ENCODE measurements at places on chromosomes 2 and 18.

GRCh38 chr2:218956039-218956438 is 3.4 kb upstream of the CDK5R2 start:
- no peak for DNase-seq

DNA sequence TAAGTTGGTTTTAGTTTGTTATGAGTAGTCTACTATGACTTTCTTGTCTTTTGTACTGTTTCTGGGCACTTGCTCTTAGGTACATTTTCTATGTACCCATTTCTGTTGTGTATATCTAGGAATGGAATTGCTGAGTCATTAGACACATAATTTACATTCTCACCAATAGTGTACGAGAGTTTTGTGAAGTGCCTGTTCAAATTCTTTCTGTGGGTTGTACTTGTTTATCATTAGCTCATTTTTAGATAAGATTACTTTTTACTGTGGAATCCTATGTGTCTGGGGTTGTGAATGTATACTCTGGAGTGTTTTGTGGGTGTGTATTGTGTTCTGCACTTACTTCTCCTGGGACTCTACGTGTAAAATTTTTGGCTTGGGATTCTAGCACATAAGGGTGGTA is 36.6 kb upstream of the CD28 start:
- DNase-seq: no peak

GRCh38 chr18:32418148-32418547 is 52.5 kb downstream of the GAREM1 start:
- DNase-seq: no peak

DNA sequence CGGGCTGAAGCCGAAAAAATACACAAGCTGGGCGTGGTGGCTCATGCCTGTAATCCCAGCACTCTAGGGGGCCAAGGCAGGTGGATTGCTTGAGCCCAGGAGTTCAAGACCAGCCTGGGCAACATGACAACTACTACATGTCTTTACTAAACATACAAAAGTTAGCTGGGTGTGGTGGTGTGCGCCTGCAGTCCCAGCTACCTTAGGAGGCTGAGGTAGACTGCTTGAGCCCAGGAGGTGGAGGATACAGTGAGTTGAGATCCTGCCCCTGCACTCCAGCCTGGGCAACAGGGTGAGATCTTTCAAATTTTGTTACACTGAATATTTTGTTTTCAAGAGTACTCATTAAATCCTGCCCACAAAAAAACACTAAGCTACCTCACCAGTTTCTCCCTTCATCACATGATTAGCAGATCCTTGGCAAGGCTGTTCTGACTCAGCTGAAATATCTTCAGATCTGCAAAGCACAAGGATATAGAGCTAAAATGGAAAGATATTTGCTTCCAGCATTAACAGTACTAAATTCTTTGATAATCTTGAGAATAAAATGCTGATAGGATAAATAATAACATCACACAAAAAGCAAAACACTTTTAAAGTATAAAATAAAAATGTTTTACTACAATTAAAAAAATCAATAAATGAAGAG is 28.2 kb upstream of the MCM6 start:
- DNase-seq: no peak

DNA sequence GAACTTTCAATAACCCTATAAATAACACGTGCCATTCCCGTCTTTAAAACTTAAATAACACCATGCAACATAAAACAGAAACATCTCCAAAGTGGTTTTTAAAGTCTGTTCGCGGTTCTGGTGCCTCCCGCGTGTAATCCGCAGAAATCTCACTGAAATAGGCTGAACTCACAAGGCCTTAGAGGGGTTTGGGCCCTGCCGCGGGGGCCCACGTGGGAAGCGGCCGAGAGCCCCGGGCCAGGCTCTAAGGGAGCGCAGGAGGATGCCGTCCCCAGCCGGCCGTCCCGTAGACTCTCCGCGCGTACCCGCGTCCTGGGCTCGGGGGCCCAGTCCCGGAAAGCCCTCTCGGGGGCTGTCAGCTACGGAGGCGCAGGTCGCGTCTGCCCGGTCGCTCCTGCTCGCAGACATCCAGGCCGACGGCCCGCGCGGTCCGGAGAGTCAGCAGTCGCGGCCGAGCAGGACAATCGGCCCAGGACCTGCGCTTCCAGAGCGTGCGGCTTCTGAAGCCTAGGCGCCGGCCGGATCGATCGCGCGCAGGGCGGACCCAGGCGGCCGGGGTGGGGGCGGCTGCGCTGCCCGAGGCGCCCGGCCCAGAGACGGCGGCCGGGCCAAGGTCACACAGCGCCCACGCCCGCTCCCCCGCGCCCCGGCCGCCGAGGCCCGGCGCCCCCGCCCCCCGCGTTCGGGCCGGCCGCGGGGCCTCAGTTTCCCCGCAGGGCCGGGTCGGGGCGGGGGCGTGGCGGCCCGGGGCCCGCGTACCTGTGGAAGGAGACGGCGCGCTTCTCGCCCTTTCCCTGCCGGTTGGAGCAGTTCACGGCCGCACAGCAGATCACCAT is 558 bp downstream of the THAP4 start:
- peak; percentile 37 for DNase-seq

DNA sequence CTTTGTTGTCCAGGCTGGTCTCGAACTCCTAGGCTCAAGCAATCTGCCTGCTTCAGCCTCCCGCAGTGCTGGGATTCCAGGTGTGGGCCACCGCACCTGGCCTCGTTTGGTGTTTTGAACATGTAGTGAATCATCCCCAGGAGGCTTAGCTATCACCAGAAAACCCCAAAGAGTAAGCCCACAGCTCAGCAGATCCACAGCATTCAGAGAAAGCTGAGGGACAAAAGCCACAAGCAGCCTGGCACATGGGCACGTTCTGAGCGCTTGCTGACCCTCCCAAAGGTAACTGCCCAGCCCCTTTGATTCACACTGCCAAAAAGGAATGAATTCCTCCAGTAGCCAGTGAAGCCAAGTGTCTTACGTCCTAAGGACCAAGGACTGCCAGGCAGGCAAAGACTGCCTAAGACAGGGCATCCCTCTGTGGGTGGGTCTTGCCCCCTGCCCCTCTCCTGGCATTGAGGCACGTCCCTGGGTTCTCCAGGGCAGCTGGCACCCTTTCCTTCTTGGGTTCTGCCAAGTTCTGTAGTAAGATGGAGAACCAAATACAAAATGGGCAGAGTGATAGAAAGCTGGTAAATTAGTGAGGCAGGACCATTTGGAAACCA is 31.7 kb downstream of the MBP start:
- peak; percentile 41 for DNase-seq

Measured in stimulated activated CD4-positive, alpha-beta T cell treated with anti-CD3 and anti-CD28 coated beads, Interleukin-4, amount 100 ng/mL, for 4 hours (primary cell).